ENCODE measurements at places on chromosomes 5 and 9.

DNA sequence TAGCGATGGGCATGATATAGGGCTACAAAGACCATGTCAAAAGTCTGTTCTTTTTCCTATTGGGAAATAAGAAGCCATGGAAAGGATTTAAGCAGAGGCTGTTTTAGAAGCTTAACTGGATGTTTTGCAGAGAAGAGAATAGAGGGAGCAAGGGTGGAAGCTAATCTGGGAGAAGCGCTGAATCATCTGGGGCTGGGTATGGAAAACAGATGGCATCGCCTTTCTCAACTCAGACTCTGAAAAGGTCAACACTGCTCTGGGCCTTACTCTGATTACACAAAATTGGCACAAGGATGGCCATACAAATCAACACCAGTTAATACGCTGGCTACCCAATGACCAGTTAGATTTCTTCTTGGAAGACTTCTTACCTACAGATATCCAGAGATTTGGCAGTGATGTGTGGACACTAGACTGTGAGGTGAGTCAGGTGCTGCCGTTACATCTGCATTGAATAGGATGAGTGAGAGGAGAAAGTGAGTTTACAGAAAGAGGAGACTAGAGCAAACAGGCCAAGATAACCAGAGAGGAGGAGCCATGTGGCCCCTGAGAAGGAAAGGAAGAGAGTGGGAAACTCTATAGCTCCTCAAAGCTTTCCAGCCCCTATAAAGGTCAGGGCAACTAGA lies 6.2 kb upstream of the TCERG1 start:
- no peak for DNase-seq

GRCh38 chr9:135023088-135023785 lies 64.2 kb upstream of the OLFM1 start:
- no peak for DNase-seq

- no peak for DNase-seq
Measured at GRCh38 chr9:14379280-14379679, 65.3 kb upstream of the NFIB start.

DNA sequence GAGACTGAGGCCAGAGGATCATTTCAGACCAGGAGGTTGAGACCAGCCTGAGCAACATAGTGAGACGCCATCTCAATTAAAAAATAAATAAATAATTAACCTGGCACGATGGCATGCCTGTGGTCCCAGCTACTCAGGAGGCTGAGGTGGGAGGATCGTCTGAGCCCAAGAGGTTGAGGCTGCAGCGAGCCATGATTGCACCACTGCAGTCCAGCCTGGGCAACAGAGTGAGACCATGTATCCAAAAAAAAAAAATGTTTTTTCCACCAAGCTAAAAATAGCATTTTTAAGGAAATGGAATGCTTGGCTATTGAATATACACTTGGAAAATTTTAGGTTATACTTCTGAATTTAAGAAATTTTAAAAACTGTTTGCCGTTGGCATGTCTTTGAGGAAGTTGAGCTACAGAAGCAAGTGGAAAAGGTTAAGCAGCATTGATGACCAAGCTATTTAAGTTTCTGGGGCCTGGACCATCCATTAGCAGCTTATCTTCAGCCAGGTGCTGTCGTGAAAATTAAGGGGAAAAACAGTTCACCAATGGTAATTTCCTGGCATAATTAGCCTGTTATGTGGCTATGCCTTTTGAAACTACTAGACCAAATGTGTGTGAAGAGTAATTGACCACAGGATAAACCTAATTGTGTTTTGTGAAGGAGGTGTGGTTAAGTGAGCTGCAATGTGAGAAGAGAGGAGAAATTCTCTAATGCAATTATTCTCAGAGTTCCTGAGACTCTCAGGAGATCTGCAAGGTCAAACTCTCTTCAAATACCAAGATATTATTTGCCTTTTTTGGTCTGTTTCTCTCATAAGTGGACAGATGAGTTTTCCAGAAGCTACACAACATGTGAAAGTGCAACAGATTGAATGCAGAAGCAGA lies 21.0 kb downstream of the F2R start:
- no peak for DNase-seq

GRCh38 chr5:144275329-144275728 lies 104.7 kb downstream of the KCTD16 start:
- DNase-seq, result no peak

DNA sequence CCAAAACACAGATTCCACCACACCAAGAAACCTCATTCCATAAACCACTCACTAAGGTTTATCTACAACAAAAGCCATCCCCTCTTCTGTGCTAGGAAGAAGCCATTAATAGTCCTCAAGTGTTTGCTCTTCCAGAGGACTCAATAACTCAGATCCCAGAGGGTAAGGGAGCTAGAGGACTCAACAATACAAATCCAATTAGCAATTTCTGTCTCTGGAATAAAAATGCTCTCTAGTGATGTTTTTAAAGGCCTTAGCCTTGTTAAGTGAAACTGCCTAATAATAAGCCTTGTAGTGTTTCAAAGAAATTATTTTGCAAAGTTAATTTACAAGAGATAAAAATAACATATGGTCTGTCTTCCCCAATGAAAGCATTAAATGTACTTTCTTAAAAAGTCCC lies 942.4 kb downstream of the CDH12 start:
- DNase-seq, result no peak

GRCh38 chr9:14902561-14902960 lies 7.7 kb downstream of the FREM1 start:
- DNase-seq, result no peak

- no peak for DNase-seq
Measured at GRCh38 chr5:150674341-150674821, 13.3 kb downstream of the MYOZ3 start.

- no peak for DNase-seq
Measured at GRCh38 chr5:152907488-152908245, 502.6 kb upstream of the NMUR2 start.

- DNase-seq, result no peak
Measured at GRCh38 chr5:142726188-142726731, 40.4 kb upstream of the FGF1 start.

DNA sequence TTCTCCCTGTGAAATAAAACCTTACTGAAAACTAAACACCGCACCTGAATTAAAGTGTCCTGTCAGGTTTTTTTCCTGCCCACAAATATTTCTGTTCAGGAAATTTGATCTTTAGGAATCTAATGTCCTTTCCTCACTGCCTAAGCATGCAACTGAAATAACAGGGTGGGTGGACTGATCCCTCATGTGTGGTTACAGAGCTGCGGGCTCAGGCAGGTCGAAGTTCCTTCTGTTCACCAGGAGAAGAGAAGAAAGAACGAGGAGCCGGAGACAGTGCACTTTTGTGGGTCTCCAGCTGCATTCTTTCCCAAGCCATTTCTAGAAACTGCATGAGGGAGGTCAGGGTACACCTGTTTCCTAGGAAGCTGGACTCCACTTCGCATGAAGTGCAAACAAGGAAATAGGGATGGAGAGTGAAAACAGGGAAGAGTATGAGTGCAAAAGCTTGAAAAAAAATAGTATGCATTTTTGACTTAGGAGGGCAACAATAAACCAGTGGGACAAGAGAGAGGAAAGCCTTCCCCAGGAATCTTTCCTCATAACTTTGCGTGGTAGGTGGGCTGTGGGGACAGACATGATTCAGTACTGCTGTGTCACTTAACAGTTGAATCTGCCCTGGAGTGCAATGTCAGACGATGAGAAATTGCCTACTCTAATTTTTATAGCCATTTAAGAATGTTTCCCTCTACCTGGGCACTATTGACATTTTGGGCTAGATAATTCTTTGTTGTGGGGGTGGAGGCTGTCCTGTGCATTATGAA lies 60.3 kb downstream of the GCNT1 start:
- no peak for DNase-seq

DNA sequence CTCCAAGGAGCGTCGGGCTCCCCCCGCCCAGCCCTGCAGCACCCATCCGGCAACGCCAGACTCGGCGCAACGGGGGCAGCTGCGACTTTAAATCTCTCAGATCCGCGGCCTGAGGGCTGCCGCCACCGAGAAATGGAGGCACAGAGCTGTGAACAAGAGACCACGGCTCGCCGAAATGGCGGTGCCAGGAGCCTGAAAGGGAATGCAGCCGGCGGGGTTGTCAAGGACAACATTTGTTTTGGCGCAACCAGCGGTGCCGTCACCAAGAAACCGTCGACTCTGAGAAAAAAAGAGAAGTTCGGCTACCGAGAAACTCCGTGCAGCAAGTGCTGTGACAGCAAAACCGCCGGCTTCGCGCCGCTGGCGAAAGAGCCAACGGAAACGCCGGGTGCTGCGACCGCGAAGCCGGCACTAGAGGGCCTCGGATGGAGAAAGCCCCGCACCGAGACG lies 2.1 kb upstream of the ANXA2R start:
- DNase-seq, result peak; percentile 75

GRCh38 chr9:132412089-132412488 lies 2.1 kb downstream of the CFAP77 start:
- no peak for DNase-seq

DNA sequence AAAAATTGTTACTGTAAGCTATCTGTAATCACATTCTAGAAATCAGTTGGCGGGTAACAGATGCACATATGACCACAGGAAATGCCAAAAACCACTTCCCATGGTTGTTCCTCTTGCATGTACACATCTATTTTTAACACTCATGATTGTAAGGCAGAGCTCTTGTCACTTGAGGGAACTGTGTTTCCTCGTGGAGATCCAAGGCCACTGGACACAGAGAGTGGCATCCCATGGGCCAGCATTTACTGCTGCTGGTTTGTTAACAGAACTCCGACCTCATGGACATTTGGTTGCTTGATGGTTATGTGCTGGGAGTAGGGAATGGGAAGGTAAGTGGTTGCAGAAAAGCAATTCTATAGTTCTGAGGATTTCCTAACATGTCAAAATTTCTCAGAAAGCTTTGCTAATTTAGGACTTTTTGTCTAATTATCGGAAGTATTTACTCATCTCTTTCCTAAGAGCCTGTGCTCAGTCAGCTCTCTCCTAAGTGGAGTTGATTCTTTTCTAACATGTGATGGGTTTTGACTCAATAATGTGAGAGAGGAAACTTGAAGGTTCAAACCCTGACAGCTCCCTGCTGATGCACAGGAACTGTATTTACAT lies 202.0 kb upstream of the NR3C1 start:
- DNase-seq, result no peak

DNA sequence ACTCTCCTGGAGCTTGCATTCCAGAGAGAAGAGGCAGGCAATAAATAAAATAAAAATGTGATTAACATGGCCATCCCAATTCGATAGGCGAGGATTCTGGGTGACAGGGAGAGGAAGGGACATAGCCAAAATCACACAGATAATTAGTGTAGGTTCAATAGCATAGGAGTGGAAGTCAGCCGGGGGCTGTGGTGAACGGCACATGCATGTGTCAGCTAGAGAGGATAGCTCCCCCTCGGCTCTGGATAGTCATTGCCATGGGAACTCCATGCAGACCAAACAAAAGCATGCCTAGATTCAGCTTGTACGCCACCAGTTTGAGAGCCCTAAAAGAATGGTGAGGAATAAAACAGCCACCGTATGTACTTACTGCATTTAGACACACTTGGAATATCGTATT lies 223.5 kb downstream of the GRIA1 start:
- DNase-seq, result no peak

DNA sequence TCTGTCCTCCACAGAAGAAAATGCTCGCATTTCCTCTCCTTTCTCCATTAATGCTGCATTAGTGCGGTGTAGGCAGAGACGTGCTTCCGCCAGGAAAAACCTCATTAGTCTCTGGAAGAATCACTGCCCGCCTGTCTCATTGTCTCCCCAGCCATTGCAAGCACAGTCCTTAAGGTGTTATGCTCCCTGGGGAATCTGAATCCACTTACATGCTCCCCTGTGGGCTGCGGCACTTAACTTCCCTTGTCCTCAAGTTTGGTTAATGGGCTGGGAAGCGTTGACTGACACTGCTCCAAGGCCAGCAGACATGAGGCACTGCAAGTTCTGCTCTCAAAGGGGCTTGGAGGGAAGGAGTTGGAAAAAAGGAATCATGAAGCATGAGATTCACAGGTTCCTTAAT lies 41.6 kb downstream of the TARS1 start:
- DNase-seq, result no peak

- DNase-seq, result no peak
Measured at GRCh38 chr5:13673511-13673910, 271.0 kb downstream of the DNAH5 start.

GRCh38 chr9:77744841-77745430 lies 96.8 kb upstream of the GNA14 start:
- no peak for DNase-seq

DNA sequence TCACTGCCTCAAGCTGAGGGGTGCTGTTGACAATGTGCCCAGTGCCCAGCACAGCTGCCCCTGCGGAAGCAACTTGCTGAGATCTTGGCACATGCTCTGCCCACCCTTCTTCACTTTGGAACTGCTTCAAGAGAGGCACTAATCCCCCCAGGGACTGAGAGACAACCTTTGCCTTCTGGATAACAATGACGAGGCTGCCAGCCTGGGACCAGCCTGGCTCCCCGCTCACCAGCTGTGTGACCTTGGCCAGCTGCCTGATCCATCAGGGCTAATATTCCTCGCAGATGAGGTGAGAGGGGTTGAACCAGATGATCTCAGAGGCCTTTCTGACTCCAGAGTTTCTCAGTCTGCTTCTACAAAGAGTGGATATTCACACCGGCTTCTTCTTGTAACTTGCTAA lies 81.0 kb downstream of the SHB start:
- DNase-seq, result no peak

GRCh38 chr9:2725898-2726649 lies 8.8 kb downstream of the KCNV2 start:
- DNase-seq, result no peak

- DNase-seq, result no peak
Measured at GRCh38 chr9:93292288-93292615, 108.3 kb downstream of the WNK2 start.

GRCh38 chr5:75282581-75282980 lies 45.9 kb upstream of the ANKRD31 start:
- DNase-seq, result no peak

- no peak for DNase-seq
Measured at GRCh38 chr9:90870621-90871326, 69.2 kb downstream of the SYK start.

- no peak for DNase-seq
Measured at GRCh38 chr5:139446956-139447779, 7.8 kb upstream of the DNAJC18 start.

GRCh38 chr5:373710-374602 lies 52.4 kb downstream of the AHRR start:
- DNase-seq, result no peak

DNA sequence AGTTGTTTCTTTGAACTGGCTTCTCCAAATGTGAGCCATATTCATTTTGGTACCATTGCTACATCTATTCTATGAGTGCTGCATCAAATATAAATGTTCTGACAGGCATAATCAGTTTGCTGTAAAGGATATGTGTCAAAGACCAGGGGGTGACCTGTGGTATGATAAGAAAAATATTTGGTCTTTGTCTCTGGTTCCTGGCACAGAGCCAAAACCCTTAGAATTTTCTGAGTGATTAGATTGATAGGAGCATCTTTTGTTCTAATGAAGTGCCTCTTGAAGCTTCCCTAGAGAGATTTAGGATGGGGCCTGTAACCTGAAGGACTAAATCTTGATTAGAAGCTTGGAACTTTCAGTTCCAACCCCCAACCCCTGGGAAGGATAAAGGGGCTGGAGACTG lies 256.3 kb downstream of the NNT start:
- no peak for DNase-seq

DNA sequence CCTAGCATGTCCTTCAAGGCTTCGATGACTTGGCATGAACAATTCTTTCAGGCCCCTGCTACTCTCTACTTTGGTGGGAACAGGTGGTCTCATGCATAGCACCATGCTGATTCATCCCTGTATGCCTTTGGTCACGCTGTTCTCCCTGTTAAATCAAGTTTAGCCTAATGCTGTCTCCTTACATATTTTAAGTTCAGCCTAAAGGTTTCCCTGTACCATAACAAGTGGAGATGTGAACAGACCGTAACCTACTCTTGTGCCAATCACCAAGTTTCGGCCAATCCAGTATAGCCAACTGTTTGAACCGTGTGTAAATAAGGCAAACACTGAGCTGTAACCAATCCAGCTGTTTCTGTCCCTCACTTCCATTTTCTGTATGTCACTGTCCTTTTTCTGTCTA lies 8.0 kb downstream of the GAS1 start:
- DNase-seq, result no peak
